ENCODE measurements at places on chromosomes 7 and 10.

- no peak for DNase-seq
- peaks cover 13% of the 10 kb centered on the region for H3K36me3 ChIP-seq
- H3K27me3 ChIP-seq = no peaks in the 10 kb centered on the region
- peaks cover 24% of the 10 kb centered on the region for H3K4me1 ChIP-seq
Observed at GRCh38 chr7:1856161-1856887, 186.2 kb downstream of the ELFN1 start.

- DNase-seq = no peak
- H3K27ac ChIP-seq = no peak overlapping the region
- H3K36me3 ChIP-seq = peaks cover 7% of the 10 kb centered on the region
- no peak overlapping the region for H3K4me3 ChIP-seq
Observed at GRCh38 chr10:6321880-6322279, 119.1 kb downstream of the PFKFB3 start.

DNA sequence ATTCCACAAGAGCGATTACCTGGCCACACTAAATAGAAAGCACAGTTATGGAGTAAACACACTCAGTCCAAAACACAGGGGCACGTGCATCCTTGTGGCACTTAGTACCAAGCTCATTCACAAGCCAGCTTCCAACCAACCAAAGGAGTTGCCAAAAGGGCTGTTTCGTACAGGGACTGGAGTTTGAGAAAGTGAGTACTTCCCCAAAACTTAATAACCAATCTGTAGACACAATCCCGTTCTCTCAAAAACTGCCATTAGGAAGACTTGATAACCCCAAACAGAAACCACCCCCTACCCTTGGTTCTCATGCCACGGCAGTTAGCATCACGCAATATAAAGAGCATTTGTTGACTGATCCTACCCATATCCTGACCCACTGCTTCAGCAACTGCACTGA lies 166.2 kb upstream of the ASAH2 start:
- H3K4me1 ChIP-seq = peaks cover 73% of the 10 kb centered on the region
- peak; percentile 20 for DNase-seq
- H3K27ac ChIP-seq = peak overlapping the region; percentile 76
- peaks cover 9% of the 10 kb centered on the region for H3K36me3 ChIP-seq
- no peaks in the 10 kb centered on the region for H3K27me3 ChIP-seq

DNA sequence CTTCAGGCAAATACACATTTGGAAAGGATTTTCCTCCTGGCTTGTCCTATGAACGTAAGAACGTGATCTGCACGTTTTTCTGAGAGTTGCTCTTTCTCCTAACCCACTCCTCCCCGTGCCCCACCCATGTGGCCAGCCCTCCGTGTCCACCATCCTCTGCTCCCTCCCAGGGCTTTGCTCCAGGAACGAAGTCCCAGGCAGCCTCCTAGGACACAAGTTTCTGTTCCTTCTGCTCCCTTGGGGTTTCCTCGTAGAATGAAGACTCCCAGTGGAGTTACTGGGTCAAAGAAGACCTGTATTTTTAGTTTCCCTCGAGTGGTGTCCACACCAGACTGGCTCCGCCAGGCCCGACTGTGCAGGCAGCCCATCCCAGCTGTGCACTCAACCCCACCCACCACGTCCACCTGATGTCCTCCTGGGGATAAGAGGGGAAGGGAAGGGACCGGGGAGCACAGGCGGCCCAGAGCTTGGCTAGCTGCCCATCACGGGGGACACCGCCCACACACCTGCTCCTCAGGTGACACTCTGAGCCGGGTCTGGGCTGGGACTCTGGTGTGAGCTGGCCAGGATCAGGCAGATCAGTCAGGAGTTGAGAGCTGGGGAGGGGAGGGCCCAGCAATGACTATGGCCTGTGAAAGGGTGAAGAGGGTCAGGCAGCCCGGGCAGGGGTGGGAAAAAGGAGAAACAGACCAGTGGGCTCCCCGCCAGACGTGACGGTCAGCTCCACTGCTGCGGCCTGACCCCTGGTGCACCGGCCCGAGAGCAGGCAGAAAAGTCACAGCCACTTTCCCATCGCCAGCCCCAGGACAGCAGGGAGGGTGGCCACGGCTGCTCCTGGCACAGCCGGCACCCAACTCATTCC lies 54.3 kb upstream of the PPP2R2D start:
- H3K27ac ChIP-seq = no peak overlapping the region
- H3K4me1 ChIP-seq = no peaks in the 10 kb centered on the region
- H3K36me3 ChIP-seq = no peaks in the 10 kb centered on the region
- no peak for DNase-seq
- no peaks in the 10 kb centered on the region for H3K27me3 ChIP-seq

GRCh38 chr7:127911968-127912511 lies 119.2 kb downstream of the LRRC4 start:
- no peaks in the 10 kb centered on the region for H3K27me3 ChIP-seq
- no peak for DNase-seq
- no peak overlapping the region for H3K4me3 ChIP-seq
- no peak overlapping the region for H3K27ac ChIP-seq
- H3K4me1 ChIP-seq = peaks cover 17% of the 10 kb centered on the region

- H3K27me3 ChIP-seq = peaks cover 4% of the 10 kb centered on the region
- no peak for DNase-seq
- no peaks in the 10 kb centered on the region for H3K36me3 ChIP-seq
- no peaks in the 10 kb centered on the region for H3K4me1 ChIP-seq
Observed at GRCh38 chr10:27816320-27816719, 70.7 kb upstream of the MKX start.
